ENCODE measurements at places on chromosomes 7 and 10.

DNA sequence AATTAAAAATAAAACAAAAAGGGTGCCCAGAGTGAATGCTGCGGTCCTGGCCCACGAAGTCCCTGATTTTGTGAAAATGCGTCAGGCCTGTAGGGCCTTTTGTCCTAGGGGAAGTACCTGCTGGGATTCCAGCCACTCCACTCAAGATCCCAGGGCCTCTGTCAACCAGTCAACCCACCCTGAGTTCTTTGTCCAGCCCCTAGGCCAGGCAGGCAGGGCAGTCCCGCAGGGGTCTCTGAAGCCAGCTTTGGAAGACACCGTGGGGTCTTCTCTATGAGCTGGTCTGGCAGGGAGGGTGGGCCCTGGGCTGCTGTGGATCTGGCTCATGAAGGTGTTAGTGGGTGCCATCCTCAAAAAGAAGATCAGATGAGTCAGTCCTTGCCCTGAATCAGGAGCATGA, 452.5 kb upstream of the MKI67 start:
- no peak for DNase-seq

DNA sequence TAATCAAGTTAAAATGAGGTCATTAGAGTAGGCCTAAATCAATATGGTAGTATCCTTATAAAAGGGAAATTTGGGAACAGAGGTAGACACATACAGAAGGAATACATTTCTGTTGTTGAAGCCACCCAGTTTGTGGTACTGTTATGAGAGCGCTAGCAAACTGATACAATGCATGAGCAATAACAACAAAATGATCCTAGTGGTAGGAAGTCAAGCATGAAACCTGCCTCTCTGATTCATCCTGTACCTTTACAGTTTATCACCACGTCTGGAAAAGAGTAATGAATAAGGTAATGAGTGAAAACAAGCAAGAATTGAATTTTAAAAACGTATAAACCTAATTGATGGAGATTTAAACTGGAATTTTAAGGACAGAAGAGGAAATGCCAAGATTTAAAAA, 217.2 kb downstream of the PCLO start:
- DNase-seq: no peak

DNA sequence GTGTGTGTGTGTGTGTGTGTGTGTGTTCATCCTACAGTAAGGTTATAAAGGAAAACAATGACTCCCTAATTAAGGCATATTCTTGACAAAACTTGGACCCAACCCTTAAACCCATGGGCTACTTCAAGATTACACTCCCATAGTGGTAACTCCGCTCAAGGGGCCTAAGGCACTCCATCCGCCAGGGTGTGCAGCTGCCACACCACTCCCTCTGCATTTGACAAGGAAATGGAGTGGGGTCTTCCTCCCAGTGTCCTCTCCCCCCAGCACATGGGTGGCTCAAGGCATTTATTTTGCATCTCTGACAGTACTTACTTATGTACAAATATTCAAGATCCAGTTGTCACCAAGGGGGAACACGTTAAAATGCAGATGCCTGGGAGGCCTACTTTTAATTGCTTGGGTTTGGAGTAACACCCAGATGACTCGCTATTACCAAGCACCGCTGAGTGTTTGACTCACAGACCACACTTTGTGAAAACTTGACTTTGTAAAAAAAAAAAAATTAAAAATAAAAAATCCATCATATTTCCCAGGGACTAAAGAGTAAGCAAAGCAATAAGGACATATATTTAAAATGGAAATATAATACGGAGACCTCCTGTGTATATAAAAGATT, 53.0 kb upstream of the AGR3 start:
- no peak for DNase-seq

DNA sequence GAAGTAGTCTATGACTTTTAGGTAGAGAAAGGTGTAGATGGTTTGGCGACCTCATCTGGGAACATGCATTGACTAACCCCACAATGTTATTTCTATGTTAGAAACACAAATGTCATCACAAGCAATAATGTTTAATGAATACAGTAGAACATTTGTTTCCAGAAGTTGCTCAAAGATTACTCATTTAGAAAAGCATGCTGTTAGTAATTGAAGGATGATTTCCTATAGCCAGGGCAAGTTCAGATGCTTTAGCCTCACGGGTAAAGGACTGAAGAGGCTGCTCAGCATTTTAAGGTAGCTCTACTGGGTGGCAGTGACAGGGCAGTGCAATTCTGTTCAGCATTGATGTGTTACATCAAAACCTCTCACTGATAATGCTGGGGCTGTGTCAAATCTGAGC, 199.3 kb upstream of the FZD1 start:
- no peak for DNase-seq

DNA sequence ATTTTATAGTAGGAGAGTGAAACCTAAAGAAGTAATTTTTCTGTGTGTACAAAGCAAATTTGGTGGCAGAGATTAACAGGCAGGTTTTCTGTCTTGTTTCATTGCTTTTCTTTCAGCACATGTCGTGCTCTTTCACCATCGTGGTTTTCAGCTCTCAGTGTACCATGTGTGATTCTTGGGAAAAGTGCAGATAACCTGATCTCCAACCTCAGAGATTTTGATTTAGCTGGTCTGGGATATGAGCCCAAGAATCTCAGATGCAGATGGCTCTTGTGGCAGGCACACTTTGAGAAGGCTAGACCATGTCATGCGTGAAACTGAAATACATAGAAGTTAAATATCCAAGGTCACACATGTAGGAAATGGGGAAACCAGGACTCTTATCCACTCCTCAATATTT, 317.4 kb downstream of the EXOC4 start:
- no peak for DNase-seq

DNA sequence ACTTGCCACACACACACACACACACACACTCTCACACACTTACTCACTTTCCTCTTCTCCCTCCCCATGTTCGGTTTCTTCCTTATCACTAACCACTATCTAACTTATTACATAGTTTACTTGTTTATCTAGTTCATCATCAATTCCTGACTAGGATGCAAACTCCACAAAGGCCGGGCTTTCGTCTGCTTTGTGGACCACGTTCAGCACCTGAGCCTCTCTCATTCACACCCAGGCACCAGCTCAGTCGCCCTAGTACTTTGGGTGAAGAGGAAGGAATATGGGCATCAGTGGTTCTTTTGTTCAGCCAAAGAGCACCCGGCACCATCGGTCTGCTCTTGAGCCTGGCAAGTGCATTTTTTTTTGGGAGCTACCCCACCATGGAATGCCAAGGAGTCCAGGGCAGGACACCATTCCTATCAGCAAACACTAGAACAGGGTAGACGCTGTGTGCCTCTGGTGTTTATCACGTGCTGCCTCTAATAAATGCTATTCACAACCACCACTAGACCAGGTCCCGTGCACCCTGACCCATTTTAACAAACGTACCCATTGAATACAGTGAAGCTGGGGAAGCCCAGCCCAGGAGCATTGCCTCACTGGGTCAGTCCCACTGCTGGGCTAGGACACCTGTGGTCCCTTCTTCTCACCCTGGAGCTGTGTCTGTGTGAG, 2.2 kb downstream of the C10orf67 start:
- DNase-seq: no peak

- DNase-seq: no peak
Observed at GRCh38 chr7:47501406-47501805, 80.5 kb downstream of the TNS3 start.

DNA sequence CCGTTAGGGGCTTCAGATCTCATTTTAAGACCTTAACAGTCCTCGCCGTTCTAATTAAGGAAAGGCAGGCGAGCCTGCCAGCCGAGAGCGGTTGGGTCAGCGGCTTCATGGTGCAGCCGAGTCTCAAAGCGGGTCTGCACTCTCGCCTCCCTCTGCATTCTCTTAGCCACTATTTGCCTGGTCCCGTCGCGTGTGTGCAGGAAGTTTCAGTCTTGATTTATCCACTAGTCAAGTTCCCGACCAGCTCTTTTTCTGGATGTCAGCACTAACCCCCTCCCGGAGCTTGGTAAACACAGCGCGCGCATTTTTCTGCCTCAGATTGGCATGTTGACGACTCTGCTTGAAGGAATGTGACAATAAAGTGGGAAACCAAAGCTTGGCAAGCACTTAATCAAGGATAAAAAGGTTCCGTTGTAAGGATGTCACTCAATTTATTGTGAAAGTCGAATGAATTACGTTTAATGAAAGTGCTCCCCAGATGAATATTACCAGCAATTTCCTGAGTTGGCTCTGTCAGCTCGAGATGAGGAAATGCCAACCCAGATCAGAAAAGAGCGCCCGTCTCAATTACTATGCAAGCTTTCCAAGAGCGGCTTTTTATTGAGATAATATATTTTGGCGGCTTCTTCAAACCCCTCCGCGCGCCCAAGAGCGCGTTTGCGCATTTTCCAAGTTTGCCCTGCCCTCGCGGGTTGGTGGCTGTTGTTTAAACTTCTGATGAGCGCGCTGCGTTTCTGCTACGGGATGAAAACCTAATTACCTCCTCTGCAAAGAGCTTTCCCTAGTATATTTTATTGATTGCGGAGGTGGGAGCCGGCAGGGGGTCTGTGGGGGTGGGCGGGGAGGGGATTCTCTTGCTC, 7.9 kb downstream of the NXPH1 start:
- DNase-seq: no peak

GRCh38 chr7:35817181-35817580, 16.3 kb downstream of the SEPTIN7 start:
- DNase-seq: no peak

GRCh38 chr7:150733482-150734095, 3.6 kb upstream of the GIMAP5 start:
- DNase-seq: no peak

GRCh38 chr7:101559586-101559985, 69.5 kb downstream of the MYL10 start:
- no peak for DNase-seq

- DNase-seq: no peak
Observed at GRCh38 chr10:88182601-88182930, 319.1 kb downstream of the PTEN start.

GRCh38 chr7:123499211-123499970, 35.0 kb downstream of the IQUB start:
- no peak for DNase-seq

- DNase-seq: no peak
Observed at GRCh38 chr10:93580828-93581227, 14.4 kb downstream of the FFAR4 start.

DNA sequence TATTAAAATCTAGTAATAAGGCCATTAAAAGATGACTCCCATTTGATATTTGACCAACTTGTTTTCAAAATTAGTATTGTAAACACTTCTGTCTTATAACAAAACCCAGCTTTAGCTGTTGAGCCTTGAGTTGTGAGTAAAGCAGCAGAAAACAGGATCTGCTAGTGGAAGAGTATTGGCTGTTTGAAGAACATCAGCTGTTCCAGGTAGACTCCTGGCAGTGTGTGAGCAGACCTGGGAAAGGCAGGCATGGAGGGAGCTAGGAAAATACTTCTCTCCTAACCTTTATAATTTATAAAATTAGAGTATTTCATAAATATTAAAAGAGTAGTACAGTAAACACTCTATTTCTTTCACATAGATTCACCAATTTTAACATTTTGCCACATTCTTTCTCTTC, 29.0 kb downstream of the KAT6B start:
- DNase-seq: no peak

DNA sequence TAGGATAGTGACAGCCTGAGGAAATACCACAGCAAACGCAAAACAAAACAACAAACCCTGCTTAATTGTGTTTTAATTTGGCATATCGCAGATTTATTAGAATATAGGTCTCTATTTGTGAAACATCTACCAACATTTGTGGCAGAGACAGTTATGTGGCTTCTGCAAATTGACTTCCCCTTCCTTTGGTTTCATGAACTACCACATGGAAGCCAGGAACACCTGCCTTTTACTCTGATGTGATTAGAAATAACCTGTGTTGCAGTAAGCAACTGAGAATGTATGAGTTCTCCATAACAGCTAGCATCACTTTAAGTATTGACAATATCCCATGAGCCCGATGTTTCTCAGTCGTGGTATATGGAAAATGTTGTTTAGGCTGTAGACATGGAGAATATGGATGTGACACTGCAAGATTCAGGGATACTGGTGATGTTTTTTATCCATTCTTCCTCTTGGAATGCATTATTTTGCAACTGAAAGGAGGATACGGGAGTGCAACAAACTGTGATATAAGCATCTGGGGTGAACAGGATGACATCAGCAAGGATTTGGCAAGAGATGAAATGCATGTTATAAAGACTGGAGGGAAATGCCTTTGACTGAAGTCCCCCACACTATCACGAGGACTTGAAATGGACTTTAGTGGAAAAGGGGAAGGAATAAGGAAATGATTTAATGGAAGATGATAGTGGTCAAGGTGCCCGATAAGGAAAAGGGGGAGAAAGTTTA, 95.9 kb downstream of the CUBN start:
- DNase-seq: no peak

- DNase-seq: no peak
Observed at GRCh38 chr7:149838992-149839408, 825 bp downstream of the ZNF862 start.

DNA sequence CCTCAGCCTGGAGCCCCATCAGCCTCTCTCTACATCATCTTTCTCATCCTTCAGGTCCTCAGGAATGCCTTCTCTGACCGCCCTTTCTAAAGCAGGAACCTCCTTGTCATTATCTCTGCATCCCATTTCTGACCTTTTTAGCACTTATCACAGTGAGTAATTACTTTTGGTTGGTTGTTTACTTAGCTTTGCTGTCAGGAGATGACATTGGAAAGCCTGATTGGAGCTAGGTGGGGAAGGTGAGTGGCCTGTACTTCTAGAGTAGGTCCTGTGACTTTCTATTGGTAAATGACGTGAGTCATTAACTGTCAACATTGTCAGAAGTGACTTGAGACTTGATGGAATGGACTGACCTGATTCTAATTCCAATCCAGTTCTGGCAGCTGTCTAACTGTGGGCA, 9.3 kb upstream of the SLC25A13 start:
- DNase-seq: no peak

DNA sequence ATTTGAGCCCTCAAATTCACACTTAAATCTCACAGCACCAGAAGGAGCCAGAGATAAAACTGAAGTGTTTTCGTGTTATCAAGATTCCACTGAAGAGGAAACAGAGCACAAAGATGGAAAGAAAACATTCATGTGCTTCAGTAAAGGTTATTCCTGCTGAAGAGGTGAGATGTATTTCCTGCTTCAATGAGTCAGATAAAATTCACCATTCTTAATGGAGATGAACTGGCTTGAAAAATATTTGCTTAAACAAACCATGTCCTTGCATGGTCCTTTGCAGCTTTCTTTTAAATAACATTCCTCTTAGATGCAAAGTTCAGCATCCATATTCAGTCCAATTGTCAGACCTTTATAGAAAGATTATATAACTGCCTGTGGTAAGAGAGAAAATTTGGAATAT, 294.2 kb downstream of the IPMK start:
- no peak for DNase-seq

GRCh38 chr10:13944823-13945222, 358.1 kb downstream of the PRPF18 start:
- no peak for DNase-seq

- no peak for DNase-seq
Observed at GRCh38 chr7:92794391-92794790, 42.0 kb downstream of the CDK6 start.

Measured in NCI-H1930 (cell line).